ENCODE measurements at places on chromosomes 7 and 10. TPM values are rescaled to one million over a fixed set of nuclear protein-coding genes. Genes with fewer than 3 reads are reported as not detected.

GRCh38 chr10:117477961-117478670, 64.4 kb upstream of the EMX2 start:
- ATAC-seq: peak; percentile 73

- ATAC-seq: no peak
Measured at GRCh38 chr10:77692782-77693181, 55.2 kb upstream of the KCNMA1 start.

DNA sequence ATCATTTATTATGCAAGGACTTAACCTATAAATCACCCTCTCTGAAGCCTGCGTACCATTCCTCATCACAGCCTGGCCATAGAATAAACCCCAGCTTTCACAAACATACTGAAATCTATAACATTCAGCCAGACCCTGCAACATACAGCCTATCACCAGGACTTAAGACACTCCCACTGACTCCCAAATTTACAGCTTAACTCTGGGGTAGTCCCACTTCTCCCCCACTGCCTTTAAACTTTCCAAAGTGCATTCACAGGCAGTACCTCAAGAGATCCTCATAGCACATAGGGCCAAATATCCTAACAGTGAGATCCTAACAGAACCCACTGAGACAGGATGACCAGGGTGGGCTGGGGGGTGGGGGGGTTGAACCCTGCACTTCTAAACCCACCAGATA, 3.5 kb downstream of the LDB1 start:
- no peak for ATAC-seq

DNA sequence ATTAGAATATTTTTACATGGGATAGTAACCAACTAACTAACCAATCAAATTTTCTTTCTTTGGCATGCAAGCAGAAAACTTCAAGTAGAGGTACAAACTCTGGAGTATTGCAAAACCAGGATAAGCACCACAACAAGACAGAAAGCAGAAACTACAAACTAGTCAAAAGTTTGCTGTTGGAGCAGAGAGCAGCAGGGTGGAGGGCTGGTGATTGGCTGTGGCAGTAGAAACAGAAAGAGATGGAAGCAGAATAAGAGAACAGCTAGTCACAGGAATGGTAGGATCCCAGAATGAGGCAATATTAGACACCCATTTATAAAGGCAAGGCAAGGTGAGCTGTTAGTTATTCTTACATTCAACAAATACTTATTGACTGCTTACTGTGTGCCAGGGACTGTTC, 6.8 kb upstream of the MACC1 start:
- no peak for ATAC-seq

AGR2 gene
- total RNA-seq: 7.5 TPM
